ENCODE measurements at places on chromosomes 12 and 14. TPM values are rescaled to one million over a fixed set of nuclear protein-coding genes. Genes with fewer than 3 reads are reported as not detected.

Gene GNS
- 17.7 TPM for total RNA-seq

Gene BHLHE41
- total RNA-seq = 34.5 TPM

Gene RNASE2
- not detected for total RNA-seq

Gene VRTN
- not detected for total RNA-seq

Gene CHFR
- total RNA-seq = 89.4 TPM

Gene GOLGA5
- total RNA-seq = 18.0 TPM
